ENCODE measurements at places on chromosomes 1 and 21. TPM values are rescaled to one million over a fixed set of nuclear protein-coding genes. Genes with fewer than 3 reads are reported as not detected.
A peak's percentile ranks its signal among the peaks of the same experiment; 100 is the strongest.

DNA sequence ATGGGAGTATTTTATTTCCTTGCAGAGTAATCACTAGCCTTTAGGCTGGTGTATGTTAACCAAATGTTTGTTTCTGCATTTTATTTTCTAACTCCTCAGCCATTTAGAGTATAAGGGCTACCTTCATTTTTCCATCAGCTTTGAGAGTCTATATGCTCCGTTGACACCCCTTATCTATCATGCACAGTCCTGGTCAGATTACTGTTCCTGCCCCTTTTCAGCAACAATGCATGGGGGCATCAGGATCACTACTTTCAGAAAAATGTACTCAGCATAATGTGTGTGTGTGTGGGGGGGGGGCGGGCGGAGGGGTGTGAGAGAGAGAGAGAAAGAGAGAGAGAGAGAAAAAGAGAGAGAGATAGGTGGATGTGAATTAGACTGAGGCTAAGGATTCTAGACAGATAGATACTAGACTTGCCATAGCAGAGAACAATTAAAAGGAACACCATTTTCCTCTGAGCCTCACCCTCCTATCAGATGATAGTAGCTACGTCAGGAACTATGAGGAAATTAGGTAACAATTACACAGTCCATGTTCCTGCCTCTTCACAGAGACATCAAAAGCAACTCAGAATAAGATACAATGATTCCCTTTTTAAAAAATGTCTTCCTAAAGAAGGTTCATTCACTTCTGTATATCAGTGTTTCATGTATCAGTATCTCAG lies 40.8 kb downstream of the FCER1A start:
- H3K4me3 ChIP-seq = no peak overlapping the region
- peaks cover 12% of the 10 kb centered on the region for H3K27me3 ChIP-seq
- no peak for DNase-seq
- H3K36me3 ChIP-seq = no peaks in the 10 kb centered on the region
- H3K27ac ChIP-seq = no peak overlapping the region

GRCh38 chr1:67612788-67613241 lies 72.2 kb upstream of the GADD45A start:
- H3K4me1 ChIP-seq = peaks cover 2% of the 10 kb centered on the region
- no peak overlapping the region for H3K4me3 ChIP-seq
- H3K27ac ChIP-seq = no peak overlapping the region
- H3K36me3 ChIP-seq = no peaks in the 10 kb centered on the region

ARHGEF16 gene
- not detected for total RNA-seq

- peaks cover 9% of the 10 kb centered on the region for H3K27me3 ChIP-seq
- peaks cover 3% of the 10 kb centered on the region for H3K4me1 ChIP-seq
- H3K27ac ChIP-seq = no peak overlapping the region
- H3K4me3 ChIP-seq = no peak overlapping the region
These were observed 58.1 kb upstream of the CCDC190 start for GRCh38 chr1:162919034-162919433.

- no peaks in the 10 kb centered on the region for H3K27me3 ChIP-seq
- no peak for DNase-seq
- no peak overlapping the region for H3K4me3 ChIP-seq
- H3K27ac ChIP-seq = no peak overlapping the region
These were observed 16.3 kb downstream of the SLC19A1 start for GRCh38 chr21:45525910-45526306.

DNA sequence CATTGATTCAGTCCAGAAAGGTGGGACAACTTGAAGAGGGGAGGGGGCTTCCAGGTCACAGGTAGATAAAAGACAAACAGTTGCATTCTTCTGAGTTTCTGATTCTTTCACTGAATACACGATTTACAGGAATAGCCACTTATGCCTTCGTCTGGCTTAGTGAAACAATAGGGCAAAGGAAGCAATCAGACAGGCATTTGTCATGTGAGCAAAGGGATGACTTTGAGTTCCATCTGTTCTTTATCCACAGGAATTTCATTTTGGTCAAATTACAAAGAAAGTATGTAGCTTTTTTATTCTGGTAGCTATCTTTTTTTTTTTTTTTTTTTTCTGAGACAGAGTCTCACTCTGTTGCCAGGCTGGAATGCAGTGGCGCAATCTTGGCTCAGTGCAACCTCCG lies 202.5 kb downstream of the TTLL7 start:
- no peaks in the 10 kb centered on the region for H3K27me3 ChIP-seq
- H3K36me3 ChIP-seq = no peaks in the 10 kb centered on the region
- H3K4me1 ChIP-seq = no peaks in the 10 kb centered on the region
- no peak for DNase-seq
- H3K27ac ChIP-seq = no peak overlapping the region

NPL gene
- total RNA-seq = 4.9 TPM

TIE1 gene
- not detected for total RNA-seq

- H3K4me3 ChIP-seq = no peak overlapping the region
- H3K36me3 ChIP-seq = no peaks in the 10 kb centered on the region
- no peaks in the 10 kb centered on the region for H3K27me3 ChIP-seq
- no peak overlapping the region for H3K27ac ChIP-seq
These were observed 32.3 kb downstream of the HHAT start for GRCh38 chr1:210360852-210361477.

DNA sequence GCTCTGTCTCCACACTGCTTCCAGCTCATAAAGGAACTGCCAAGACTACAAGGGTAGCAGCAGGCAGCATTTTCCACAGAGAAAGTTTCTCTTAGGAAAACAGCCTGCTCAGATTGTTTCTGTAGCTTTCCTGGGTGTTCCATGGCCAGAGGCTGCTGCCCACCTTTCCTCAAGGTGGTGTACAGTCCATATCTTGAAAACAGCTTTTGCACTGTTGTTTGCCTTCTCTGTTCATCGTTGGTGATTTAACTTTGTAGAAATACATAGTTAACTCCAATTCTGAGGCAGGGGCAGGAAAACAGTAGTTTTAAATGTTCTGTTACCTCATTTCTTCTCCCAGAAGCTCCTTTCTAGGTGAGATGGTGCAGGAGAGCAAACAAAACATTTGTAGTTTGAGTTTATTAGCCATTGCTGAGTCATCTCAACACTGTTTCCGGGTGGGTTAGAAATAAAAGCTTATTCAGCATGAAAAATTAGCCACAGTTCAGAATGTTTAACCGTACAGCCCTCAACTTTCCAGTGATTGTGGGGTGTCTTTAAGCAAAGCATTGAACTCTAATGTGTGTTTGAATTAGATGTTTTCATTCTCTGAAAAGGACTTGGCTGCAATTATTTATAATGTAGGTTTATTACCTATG lies 41.7 kb downstream of the DIP2A start:
- H3K27ac ChIP-seq = peak overlapping the region; percentile 49
- H3K36me3 ChIP-seq = peaks cover 25% of the 10 kb centered on the region
- DNase-seq = no peak
- no peaks in the 10 kb centered on the region for H3K27me3 ChIP-seq

DNA sequence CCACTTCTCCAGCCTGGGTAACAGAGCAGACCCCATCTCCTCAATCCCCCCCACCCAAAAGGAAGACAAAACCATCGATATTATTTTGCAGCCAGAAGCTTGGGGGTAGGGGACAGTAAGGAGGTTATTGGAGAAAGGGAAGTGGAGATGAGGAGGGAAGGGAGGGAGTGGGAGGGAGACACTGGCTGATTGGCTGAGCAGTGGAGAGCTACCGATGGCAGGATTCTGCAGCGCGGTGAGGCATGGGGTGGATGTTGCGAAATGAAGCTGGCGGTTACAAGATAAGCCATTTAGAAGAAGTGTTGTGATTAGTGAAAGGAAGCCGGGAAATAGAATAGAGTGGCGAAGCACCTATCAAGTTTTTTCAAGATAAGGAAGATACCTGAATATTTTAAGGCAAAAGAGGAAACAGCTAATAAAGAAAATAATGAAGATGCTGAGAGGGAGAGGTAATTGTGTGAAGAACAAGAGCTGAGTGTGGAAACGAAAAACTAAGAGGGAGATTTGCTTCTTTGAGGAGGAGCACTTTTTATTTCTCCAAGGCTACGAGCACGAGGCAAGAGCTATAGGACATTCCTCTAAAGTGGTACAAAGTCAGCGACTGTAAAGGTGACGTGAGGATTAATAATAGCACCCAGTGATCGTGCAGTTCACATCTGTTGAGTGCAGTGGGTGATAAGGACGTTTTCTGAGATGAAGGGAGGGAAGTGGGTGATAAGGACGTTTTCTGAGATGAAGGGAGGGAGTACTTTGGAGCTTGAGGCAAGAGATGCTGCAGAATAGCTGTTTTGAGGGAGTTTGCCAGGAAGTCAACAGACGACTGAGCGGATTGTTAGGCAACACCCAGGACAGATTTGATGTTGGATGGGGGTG lies 103.2 kb upstream of the KIF26B start:
- DNase-seq = peak; percentile 45
- H3K27me3 ChIP-seq = peaks cover 12% of the 10 kb centered on the region
- H3K27ac ChIP-seq = peak overlapping the region; percentile 17

DNA sequence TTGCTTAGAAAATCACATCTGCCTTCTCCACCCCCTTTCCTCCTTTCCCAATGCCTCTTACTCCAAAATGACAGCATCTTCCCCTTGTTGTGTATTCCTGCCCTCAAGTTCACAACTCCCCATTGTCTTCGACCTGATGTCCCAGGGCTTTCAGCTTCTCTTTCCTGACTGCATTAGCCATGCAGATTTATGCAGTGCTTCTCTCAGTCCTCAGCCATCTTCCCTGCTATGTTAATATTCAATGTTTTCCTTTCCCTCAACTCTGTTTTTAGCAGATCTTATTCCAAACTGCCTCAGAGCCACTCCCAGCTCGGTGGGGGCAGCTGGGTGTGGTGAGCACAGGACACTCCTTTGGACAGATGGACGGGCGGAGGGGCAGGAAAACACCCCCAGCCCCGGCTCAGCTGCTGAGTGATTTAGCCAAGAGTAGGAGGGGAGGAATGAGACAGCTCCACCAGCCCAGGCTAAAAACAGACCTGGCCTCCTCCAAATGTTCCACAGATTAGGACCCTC lies 71.0 kb downstream of the CD2 start:
- H3K36me3 ChIP-seq = peaks cover 21% of the 10 kb centered on the region
- H3K27ac ChIP-seq = peak overlapping the region; percentile 97
- no peaks in the 10 kb centered on the region for H3K27me3 ChIP-seq
- no peak for DNase-seq
- H3K4me3 ChIP-seq = peak overlapping the region; percentile 76
- H3K4me1 ChIP-seq = peaks cover 49% of the 10 kb centered on the region

- H3K4me1 ChIP-seq = no peaks in the 10 kb centered on the region
- H3K4me3 ChIP-seq = no peak overlapping the region
- H3K27me3 ChIP-seq = no peaks in the 10 kb centered on the region
- H3K27ac ChIP-seq = no peak overlapping the region
- DNase-seq = no peak
- no peaks in the 10 kb centered on the region for H3K36me3 ChIP-seq
These were observed 68.8 kb upstream of the ST6GALNAC3 start for GRCh38 chr1:76005765-76006164.

GRCh38 chr1:50735443-50735842 lies 224.6 kb downstream of the FAF1 start:
- peaks cover 4% of the 10 kb centered on the region for H3K4me1 ChIP-seq
- DNase-seq = no peak
- no peak overlapping the region for H3K4me3 ChIP-seq

CHIA gene
- total RNA-seq = not detected

GRCh38 chr1:174191349-174191862 lies 32.1 kb downstream of the RABGAP1L start:
- peaks cover 46% of the 10 kb centered on the region for H3K4me1 ChIP-seq
- no peak overlapping the region for H3K27ac ChIP-seq
- H3K36me3 ChIP-seq = peaks cover 3% of the 10 kb centered on the region
- H3K27me3 ChIP-seq = no peaks in the 10 kb centered on the region
- no peak for DNase-seq
- H3K4me3 ChIP-seq = no peak overlapping the region

DNA sequence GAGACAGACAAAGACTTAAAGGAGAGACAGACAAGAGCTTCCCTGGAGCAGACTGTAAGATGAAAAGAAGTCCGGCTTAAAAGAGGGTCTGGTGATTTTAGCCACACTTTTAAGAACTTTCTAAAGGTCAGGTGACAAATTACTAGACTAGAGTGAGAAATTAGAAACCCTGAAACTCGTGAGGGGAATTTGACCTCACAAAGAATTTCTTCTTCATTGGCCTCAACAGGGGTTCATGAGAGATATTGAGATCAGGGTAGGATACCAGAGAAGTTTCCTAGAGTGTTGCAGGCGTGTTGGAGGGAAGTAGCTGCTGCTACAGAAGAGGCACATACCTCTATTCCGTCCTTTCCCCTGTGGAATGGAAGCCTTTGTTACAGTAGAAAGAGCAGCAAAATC lies 884.4 kb downstream of the KCNT2 start:
- H3K4me1 ChIP-seq = no peaks in the 10 kb centered on the region
- H3K36me3 ChIP-seq = no peaks in the 10 kb centered on the region
- H3K27ac ChIP-seq = no peak overlapping the region
- no peak overlapping the region for H3K4me3 ChIP-seq
- no peak for DNase-seq

- H3K4me3 ChIP-seq = peak overlapping the region; percentile 33
- no peak overlapping the region for H3K27ac ChIP-seq
- H3K36me3 ChIP-seq = no peaks in the 10 kb centered on the region
- H3K4me1 ChIP-seq = peaks cover 33% of the 10 kb centered on the region
- peak; percentile 45 for DNase-seq
These were observed 3.0 kb downstream of the EFNA3 start for GRCh38 chr1:155081472-155082300.

SPTA1 gene
- total RNA-seq = not detected

GRCh38 chr1:224053456-224053855 lies 60.5 kb upstream of the FBXO28 start:
- peaks cover 3% of the 10 kb centered on the region for H3K27me3 ChIP-seq
- DNase-seq = no peak
- no peak overlapping the region for H3K27ac ChIP-seq
- no peaks in the 10 kb centered on the region for H3K36me3 ChIP-seq
- no peak overlapping the region for H3K4me3 ChIP-seq

CASQ2 gene
- not detected for total RNA-seq

NES gene
- total RNA-seq = not detected

SPATA1 gene
- 3.0 TPM for total RNA-seq

OR2T11 gene
- total RNA-seq = not detected

AADACL4 gene
- not detected for total RNA-seq

LMX1A gene
- total RNA-seq = not detected

ERICH3 gene
- total RNA-seq = not detected

GRCh38 chr1:207612762-207613161 lies 32.2 kb upstream of the CR1L start:
- H3K36me3 ChIP-seq = no peaks in the 10 kb centered on the region
- H3K27me3 ChIP-seq = no peaks in the 10 kb centered on the region
- no peak for DNase-seq
- H3K4me1 ChIP-seq = no peaks in the 10 kb centered on the region
- H3K4me3 ChIP-seq = no peak overlapping the region
- H3K27ac ChIP-seq = no peak overlapping the region

DNA sequence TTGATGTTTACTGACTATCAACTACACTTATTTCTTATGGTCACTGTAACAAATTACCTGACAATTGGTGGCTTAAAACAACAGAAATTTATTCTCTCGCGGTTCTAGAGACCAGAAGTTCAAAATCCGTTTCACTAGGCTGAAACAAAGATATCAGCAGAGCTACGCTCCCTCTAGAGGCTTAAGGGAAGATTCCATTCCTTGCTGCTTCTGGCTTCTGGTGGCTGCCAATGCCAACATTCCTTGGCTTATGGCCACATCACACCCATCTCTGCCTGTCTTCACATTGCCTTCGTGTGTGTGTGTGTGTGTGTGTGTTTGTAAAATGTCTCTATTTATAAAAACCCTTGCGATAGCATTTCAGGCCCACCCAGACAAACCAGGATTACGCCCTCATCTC lies 66.4 kb downstream of the LMX1A start:
- no peaks in the 10 kb centered on the region for H3K36me3 ChIP-seq
- no peaks in the 10 kb centered on the region for H3K4me1 ChIP-seq
- no peak for DNase-seq
- no peak overlapping the region for H3K27ac ChIP-seq
